ENCODE measurements at places on chromosomes 11 and 22.

DNA sequence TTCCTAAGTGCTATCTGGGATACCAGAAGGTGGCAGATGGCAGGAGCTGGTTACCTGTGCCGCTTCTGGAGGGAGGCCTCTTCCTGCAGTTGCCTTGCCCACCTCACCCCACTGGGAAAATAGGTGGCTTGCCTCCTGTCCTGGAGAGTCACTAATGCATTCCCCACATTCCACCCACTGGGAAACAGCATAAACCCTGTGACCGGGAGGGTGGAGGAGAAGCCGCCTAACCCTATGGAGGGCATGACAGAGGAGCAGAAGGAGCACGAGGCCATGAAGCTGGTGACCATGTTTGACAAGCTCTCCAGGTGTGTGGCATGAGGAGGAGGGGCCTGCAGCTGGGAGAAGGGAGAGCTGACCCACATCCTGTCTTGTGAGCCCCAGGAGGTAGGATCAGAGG, 5.6 kb downstream of the RIC8A start:
- no peak for DNase-seq

DNA sequence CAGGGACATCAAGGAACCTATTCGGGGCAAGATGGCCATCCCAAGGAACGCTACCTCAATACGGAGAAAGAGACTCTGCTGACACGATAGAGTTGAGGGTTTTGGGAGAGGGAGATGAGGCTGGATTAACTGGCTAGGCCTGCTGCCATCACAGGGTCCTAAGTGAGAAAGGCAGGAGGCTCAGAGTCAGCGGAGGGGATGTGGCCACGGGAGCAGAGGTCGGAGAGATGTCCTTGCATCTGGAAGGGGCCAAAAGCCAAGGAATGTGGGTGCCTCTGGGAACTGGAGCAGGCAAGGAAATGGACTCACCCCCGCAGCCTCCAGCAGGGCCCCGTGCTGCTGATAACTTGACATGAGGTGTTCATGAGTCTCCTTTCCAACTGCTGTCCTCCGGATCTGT, 31.0 kb upstream of the RFPL3 start:
- DNase-seq, result no peak

DNA sequence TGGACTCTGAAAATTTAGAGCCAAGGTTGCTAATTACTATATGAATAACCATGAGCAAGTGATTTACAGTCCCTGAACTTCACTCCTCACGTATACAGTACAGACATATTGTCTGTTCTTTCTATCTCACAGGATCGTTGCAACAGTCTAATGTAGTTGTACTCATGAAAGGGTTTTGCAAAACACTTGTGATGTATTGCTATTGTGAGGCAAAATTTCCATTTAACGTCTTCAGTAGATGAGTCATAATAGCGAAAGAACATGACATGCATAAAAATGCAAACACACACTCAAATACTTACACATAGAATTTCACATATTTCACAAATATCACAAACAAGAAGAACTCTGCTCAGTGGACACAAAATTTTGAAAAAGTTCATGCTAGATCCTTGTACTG, 134.6 kb upstream of the TRPC6 start:
- no peak for DNase-seq

GRCh38 chr11:78715639-78716311, 141.1 kb upstream of the NARS2 start:
- peak; percentile 83 for DNase-seq

- no peak for DNase-seq
These were observed 130.8 kb downstream of the HIPK3 start for GRCh38 chr11:33387996-33388395.

GRCh38 chr11:72513411-72513810, 79.1 kb upstream of the CLPB start:
- no peak for DNase-seq

- no peak for DNase-seq
These were observed 4.7 kb downstream of the TBC1D10C start for GRCh38 chr11:67408437-67409200.

DNA sequence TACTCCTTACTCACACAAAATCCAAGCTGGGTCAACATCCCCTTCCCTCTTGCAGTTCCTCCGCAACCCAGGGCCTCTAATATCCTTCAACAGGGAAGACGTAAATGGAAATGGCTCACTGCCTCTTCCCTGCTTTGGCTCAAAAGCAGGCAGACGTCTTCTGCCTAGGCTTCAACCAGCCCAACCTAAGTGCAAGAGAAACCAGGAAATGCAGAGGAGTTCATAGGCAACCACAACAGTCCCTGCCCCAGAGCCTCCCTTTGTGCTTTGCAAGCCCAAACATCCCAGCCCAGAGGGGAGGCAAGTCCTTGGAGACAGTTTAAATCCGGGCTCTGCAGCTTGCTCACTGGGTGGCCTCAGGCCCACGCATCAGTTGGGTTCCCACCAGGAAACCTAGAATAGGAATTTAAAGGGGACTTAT, 33.3 kb downstream of the CD6 start:
- no peak for DNase-seq

DNA sequence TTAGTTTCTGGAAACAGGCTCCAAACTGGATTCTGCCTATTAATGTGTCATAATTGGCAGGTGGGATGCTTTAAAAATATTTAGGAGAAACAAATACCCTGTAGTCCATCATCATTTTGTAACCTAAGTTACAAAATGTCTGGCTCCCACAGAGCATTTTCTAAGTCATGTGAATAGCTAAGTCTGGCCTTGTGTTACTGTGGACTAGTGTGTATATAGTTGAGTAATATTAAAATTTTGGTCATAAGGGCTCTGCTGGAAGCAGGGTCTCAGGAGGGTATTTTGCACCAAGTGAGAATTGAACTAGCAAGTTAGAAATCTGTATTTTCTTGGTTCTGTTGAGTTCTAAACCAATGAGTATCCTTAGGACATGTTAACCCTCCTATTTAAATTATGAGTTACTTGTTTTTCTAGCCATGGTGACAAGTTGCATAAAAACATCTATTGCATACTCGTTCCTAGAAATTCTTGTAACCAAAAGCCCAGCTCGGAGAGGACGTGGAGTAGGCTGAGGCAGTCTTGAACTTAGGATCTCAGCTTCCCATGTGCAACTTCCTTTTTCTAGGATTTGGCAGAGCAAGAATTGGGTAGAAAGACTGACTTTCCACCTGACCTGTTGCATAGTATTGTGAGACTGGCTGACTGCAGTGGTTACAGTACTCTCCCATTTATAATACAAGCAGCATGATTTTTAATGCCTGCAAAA, 5.4 kb downstream of the PTPMT1 start:
- no peak for DNase-seq
